ENCODE measurements at places on chromosomes 3 and 15. TPM values are rescaled to one million over a fixed set of nuclear protein-coding genes. Genes with fewer than 3 reads are reported as not detected.

Gene CIB2
- total RNA-seq = 11.3 TPM

Gene CAV3
- total RNA-seq = not detected

Gene CYP8B1
- total RNA-seq = not detected

Gene GPR156
- total RNA-seq = 0.59 TPM

Gene ADGRG7
- 0.21 TPM for total RNA-seq

Gene SLC2A2
- not detected for total RNA-seq

Gene TM4SF4
- total RNA-seq = not detected

Gene ADAMTS9
- total RNA-seq = 152 TPM

Gene CRABP1
- not detected for total RNA-seq

Gene PRSS50
- total RNA-seq = not detected

- peak; percentile 68 for DNase-seq
Observed at GRCh38 chr15:75202251-75203016, 752 bp downstream of the C15orf39 start.

DNA sequence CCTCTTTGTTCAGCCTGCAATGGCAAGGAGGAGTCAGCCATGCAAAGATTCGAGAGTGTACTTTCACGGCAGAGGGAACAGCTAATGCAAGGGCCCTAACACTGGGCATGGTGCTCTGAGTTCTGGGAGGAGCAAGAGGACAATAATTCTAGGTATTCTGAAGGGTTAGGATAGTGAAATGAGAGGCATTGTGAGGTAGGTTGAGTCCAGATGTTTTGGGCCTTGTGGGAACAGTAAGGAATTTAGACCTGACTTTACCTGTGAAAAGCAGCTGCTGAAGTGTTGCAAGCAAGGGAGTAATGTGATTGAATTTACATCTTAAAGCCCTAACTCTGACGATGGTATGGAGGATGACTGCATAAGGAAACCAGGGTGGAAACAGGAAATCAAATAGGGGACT is 211.6 kb downstream of the CNTN3 start:
- no peak for DNase-seq

- no peak for DNase-seq
Observed at GRCh38 chr3:77362936-77363335, 323.0 kb downstream of the ROBO2 start.

- DNase-seq = no peak
Observed at GRCh38 chr3:119681279-119681678, 4.1 kb upstream of the COX17 start.

GRCh38 chr15:72991026-72991425 is 61.2 kb upstream of the NEO1 start:
- no peak for DNase-seq

- DNase-seq = peak; percentile 63
Observed at GRCh38 chr15:70376929-70377691, 279.4 kb upstream of the TLE3 start.

GRCh38 chr15:81363718-81364500 is 10.1 kb downstream of the TMC3 start:
- peak; percentile 31 for DNase-seq

- no peak for DNase-seq
Observed at GRCh38 chr3:134881305-134881704, 86.2 kb downstream of the EPHB1 start.

- no peak for DNase-seq
Observed at GRCh38 chr15:25714538-25714840, 148.6 kb downstream of the ATP10A start.

GRCh38 chr3:157713101-157713500 is 209.9 kb upstream of the VEPH1 start:
- no peak for DNase-seq

DNA sequence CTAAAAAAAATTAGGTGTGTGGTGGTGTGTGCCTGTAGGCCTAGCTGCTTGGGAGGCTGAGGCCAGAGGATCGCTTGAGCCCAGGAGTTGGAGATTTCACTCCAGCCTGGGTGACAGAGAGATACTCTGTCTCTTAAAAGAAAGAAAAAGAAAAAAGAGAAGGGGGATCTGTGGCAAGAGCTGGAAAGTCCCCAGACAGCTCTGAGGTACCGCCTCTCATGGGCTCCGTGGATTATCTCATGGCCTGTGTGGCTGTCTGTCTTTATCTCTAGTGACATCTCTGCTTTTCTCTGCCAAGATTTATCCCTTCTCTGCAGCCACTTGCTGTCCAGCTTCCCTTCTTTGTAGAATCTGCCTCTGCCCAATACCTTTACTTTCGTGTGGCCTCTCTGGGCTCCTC is 5.7 kb downstream of the EXOSC7 start:
- no peak for DNase-seq

- no peak for DNase-seq
Observed at GRCh38 chr3:41417574-41417973, 218.3 kb downstream of the CTNNB1 start.

- DNase-seq = no peak
Observed at GRCh38 chr3:8523041-8523440, 21.4 kb downstream of the LMCD1 start.

DNA sequence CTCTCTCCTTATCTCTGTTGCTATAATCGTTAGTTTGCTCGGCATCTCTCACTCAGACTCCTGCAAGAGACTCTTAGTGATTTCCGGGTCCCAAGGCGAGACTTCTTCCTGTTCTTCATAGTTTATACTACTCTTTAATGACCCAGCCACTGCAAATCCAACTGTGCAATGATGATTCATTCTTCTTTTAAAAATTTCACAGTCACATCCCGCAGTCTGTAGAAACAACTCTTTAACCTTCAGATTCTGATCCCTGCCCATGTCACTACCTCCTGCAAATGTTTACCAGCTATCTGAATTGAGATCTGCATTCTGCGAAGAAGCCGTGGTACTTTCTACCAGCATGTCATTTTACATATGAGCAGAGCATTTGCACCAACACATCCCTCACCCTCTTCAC is 2.8 kb upstream of the VGLL3 start:
- DNase-seq = no peak

DNA sequence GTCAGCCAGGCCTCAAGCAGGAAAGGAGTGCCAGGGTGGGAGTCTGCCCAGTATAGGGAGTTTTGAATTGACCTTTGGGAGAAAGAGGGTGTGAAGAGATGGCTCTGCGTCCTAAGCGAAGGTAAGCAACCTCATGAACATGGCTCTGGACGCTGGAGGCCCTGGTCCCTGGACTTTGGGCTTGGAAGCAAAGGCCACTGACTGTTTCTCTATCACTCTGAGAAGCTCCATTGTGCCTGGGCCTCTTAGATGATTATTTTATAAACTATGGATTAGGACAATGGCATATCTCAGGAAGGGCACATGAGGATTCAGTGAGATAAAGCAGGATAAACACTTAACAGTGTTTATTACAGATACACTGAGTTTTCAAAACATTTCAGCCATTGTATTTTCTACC is 59.0 kb downstream of the SUCLG2 start:
- no peak for DNase-seq

- no peak for DNase-seq
Observed at GRCh38 chr15:50753463-50753862, 12.0 kb downstream of the SPPL2A start.

GRCh38 chr3:128260275-128260674 is 107.0 kb downstream of the EEFSEC start:
- DNase-seq = no peak

- DNase-seq = no peak
Observed at GRCh38 chr15:101556273-101556672, 66.8 kb upstream of the PCSK6 start.

GRCh38 chr3:16801698-16802097 is 83.1 kb upstream of the PLCL2 start:
- DNase-seq = no peak
